ENCODE measurements at places on chromosomes 1 and 21.

DNA sequence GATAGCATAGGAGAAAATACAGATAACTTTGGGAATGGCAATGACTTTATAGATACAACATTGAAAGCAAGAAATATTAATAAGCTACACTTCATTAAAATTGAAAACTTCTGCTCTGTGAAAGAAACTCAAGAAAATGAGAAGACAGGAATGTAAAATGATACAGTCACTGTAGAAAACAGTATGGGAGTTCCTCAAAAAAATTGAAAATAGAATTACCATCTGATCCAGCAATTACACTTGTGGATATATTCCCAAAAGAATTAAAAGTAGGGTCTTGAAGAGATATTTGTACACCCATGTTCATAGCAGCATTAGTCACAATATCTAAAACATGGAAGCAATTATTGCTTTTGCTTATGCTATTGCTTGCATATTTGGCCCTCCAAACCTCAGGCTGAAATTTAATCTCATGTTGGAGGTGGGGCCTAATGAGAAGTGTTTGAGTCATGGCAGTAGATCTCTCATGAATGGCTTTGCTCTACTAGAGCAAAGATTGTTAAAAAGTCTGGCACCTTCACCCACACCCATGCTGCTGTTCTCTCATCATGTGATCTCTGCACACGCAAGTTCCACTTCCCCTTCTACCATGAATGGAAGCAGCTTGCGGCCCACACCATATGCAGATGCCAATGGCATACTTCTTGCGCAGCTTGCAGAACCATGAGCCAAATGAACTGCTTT, 15.3 kb upstream of the AHCYL1 start:
- H3K27ac ChIP-seq: no peak overlapping the region
- H3K4me1 ChIP-seq: no peaks in the 10 kb centered on the region
- H3K27me3 ChIP-seq: no peaks in the 10 kb centered on the region
- DNase-seq: no peak
- no peaks in the 10 kb centered on the region for H3K36me3 ChIP-seq
- H3K4me3 ChIP-seq: no peak overlapping the region

- no peaks in the 10 kb centered on the region for H3K27me3 ChIP-seq
- no peaks in the 10 kb centered on the region for H3K4me1 ChIP-seq
- no peak overlapping the region for H3K4me3 ChIP-seq
- H3K27ac ChIP-seq: no peak overlapping the region
These were observed 412.6 kb upstream of the RUNX1 start for GRCh38 chr21:35461700-35462099.

DNA sequence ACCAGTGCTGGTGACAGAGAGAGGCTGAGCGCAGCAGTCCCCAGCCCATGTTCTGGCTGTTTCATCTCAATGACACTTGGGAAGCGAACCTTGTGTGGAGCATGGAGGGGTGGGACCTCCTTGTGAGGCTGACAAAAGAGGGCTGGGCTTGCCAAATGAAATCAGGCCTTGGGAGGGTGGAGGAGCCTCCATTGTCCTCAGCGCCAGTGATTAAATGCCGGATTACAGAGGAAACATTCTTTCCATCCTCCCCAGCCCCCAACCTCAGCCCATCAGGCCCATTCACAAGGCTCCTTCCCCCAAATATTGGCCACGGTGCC, 63.3 kb upstream of the PAXBP1 start:
- no peak overlapping the region for H3K27ac ChIP-seq
- DNase-seq: no peak
- no peaks in the 10 kb centered on the region for H3K36me3 ChIP-seq
- no peaks in the 10 kb centered on the region for H3K4me1 ChIP-seq
- H3K4me3 ChIP-seq: no peak overlapping the region
- no peaks in the 10 kb centered on the region for H3K27me3 ChIP-seq

DNA sequence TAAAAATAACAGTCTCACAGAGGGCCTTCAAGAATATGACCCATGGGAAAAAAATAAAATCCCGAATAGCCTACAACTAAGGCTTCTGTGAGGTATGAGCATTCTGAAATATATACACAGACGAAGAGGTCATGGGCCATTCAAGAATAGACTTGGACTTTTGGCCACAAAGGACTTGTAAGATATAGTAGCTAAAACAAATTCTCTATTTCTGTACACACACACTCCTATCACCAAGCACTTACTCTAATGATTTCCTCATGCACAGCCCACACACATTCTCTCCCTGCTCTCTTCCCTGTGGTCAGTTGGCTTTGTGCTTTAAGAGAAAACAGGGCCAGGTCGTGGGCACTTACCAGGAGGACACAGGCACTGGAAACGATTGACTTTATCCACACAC, 69.7 kb upstream of the ADAM30 start:
- no peak overlapping the region for H3K4me3 ChIP-seq
- no peak for DNase-seq
- H3K36me3 ChIP-seq: no peaks in the 10 kb centered on the region
- no peaks in the 10 kb centered on the region for H3K27me3 ChIP-seq

- no peak overlapping the region for H3K27ac ChIP-seq
- H3K4me3 ChIP-seq: no peak overlapping the region
- H3K27me3 ChIP-seq: no peaks in the 10 kb centered on the region
- no peak for DNase-seq
- H3K4me1 ChIP-seq: peaks cover 22% of the 10 kb centered on the region
These were observed 44.5 kb downstream of the BCL9 start for GRCh38 chr1:147585640-147586383.

GRCh38 chr21:46509741-46510502, 51.2 kb downstream of the DIP2A start:
- no peaks in the 10 kb centered on the region for H3K4me1 ChIP-seq
- no peaks in the 10 kb centered on the region for H3K27me3 ChIP-seq
- DNase-seq: no peak
- H3K4me3 ChIP-seq: no peak overlapping the region
- peaks cover 13% of the 10 kb centered on the region for H3K36me3 ChIP-seq

- H3K27ac ChIP-seq: peak overlapping the region; percentile 30
- H3K36me3 ChIP-seq: no peaks in the 10 kb centered on the region
- H3K4me3 ChIP-seq: no peak overlapping the region
- DNase-seq: peak; percentile 68
- no peaks in the 10 kb centered on the region for H3K4me1 ChIP-seq
- no peaks in the 10 kb centered on the region for H3K27me3 ChIP-seq
These were observed 14.4 kb upstream of the ERVH48-1 start for GRCh38 chr21:42939582-42940413.

DNA sequence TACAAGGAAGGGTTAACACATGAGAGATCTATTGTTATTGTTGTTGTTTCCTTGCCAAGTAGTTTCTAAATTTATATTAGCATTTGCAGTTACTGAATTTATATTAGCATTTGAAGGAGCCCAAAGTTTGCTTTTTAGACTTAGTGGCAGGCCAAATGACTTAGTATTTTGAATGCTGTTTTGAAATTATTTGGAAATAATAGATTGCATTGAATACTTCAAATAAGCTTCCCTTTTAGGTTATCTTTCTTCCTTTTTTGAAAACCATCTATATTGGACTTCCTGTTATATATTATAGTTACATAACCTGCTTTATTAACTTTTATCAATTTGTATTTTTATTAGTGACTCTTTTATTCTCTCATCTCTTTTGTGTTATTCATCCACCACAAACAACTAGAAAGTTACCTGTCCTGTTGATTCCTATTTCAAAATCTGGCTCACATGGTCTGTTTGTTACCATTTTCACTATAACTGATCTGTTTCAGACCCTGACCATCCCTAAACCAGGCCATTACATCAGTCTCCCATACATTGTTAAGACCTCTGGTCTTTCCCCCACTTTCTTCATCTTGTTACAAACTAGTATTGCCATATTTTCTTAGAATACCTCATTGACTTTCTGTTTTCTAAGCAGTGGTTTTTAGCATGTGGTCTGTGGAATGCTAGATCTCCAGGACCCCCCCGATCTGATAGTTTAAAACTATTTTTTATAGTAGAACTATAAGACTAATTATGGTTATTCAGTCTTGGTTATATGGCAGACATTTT, 185.2 kb downstream of the RASAL2 start:
- no peak for DNase-seq
- no peak overlapping the region for H3K4me3 ChIP-seq
- no peaks in the 10 kb centered on the region for H3K27me3 ChIP-seq
- no peak overlapping the region for H3K27ac ChIP-seq
- H3K36me3 ChIP-seq: peaks cover 6% of the 10 kb centered on the region

DNA sequence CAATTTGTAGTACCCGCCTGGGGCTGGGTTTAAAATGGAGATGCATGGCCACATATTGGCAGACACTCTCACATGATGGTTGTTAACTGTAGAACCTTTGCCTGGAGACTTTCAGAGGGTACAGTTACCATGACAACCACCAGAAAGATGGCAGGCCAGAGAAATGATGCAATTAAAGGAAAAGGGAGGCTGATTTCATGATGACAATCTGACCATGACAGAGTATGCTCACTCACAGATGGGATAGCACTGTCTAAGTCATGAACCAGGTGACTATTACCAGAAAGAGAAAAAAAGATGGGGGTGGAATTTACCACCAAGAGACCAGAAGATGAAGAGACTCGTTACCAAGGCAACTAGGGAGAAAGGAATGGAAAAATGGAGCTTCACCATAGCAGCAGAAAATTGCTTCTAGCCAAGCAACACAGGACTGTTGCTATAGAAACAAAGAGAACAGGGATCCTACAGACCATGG, 3.5 kb upstream of the TRIT1 start:
- no peak for DNase-seq
- no peak overlapping the region for H3K4me3 ChIP-seq
- H3K27me3 ChIP-seq: no peaks in the 10 kb centered on the region
- no peak overlapping the region for H3K27ac ChIP-seq
- H3K4me1 ChIP-seq: no peaks in the 10 kb centered on the region
- H3K36me3 ChIP-seq: no peaks in the 10 kb centered on the region

DNA sequence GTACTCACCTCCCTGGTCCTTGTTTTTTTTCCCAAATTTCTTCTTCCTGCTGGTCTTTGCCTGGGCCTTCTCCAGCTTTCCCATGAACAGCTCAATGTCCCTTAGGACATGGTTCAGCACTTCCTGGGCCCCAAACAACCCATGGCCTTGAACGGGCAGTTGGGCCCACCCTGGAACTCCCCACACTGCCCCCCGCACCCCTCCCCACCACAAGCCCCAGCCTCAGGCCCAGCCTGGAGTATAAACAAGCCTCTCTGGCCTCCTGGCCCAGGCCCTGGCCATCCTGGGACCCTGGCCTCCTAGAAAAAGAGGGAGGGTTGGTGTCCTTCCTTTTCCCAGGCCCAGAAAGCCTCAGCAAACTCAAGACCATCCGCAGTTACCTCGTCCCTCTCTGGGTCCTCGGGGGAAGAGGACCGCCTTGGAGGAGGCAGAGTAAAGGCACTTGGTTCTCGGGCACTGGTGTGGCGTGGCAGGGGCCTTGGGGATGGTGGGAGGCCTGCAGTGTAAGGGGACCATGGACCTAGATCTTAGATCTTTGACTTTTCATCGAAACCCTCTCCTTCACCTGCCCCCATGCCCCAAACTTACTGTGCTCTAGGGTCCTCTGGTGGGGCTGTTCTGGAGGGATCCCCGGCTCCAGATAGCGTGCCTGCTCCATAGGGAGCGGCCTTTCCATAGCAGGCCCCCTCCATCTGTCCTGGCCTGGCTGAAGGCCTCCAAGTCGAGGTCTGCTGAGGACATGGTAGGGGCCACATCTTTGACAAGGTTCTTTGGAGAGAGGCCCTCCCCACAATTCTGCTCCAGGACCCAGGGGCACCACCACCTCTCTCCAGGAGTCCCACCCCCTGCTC, 5.6 kb downstream of the EPS8L3 start:
- H3K27ac ChIP-seq: no peak overlapping the region
- no peaks in the 10 kb centered on the region for H3K4me1 ChIP-seq
- DNase-seq: no peak
- no peak overlapping the region for H3K4me3 ChIP-seq
- no peaks in the 10 kb centered on the region for H3K36me3 ChIP-seq

GRCh38 chr1:169361281-169361680, 6.3 kb downstream of the NME7 start:
- peaks cover 2% of the 10 kb centered on the region for H3K4me1 ChIP-seq
- H3K27ac ChIP-seq: no peak overlapping the region
- no peak for DNase-seq

DNA sequence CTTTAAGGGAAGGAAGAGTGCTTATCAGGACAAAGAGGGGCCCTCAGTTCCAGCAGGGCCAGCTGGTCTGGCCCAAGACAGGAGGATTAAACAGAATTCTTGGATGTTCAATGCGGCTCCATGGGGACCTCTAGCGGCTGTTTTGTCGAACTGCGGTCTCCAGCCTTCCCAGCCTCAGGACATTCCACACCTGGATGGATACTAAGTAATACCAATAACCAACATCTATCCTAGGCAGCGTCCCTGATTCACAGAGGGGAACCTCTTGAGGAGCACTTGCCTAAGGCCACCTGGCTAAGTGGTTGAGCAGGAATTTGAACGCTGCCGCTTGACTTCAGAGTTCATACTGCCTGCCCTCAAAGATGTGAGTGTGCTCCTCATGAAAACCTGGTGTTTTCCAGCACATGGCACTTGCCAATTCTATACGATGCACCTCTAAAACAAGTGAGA, 15.5 kb upstream of the CD247 start:
- no peaks in the 10 kb centered on the region for H3K4me1 ChIP-seq
- no peak overlapping the region for H3K4me3 ChIP-seq
- H3K36me3 ChIP-seq: no peaks in the 10 kb centered on the region
- DNase-seq: no peak
- no peak overlapping the region for H3K27ac ChIP-seq

GRCh38 chr1:11831945-11832725, 15.4 kb downstream of the NPPA start:
- no peak overlapping the region for H3K27ac ChIP-seq
- peaks cover 100% of the 10 kb centered on the region for H3K36me3 ChIP-seq
- H3K4me1 ChIP-seq: no peaks in the 10 kb centered on the region
- H3K4me3 ChIP-seq: no peak overlapping the region
- no peak for DNase-seq
- H3K27me3 ChIP-seq: no peaks in the 10 kb centered on the region

DNA sequence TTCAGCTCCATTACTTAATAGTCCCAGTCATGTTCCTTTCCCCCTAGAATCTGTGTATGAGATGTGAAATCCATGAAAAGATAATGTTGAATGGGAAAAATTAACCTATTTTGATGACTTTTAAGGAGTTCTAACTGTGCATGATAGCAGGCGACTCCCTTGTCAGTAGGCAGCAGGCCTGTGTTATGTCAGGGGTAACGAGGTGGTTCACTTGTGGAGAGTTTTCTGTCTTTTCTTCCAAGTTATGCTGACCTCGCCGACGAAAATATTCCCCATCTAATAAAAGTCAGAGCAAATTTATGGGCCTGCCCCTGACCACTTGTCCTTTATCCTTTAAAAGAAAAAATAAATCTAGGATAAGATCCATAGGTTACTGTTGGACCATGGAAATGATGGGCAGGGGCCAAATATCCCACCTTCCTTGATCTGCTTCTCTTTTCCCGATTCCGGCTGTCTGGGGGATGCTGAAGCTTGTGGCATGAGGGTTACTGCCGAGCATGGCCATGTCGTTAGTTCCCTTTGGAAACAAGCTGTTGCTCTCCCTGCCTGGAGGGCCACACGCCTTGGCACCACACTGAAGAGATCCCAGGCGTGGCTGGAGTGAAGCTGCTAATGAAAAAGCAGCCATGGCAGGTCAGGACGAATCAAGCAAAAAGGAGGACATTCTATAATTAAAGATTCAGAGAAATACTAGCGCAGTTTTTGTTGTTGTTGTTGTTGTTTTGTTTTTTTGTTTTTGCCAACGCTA, 93.8 kb downstream of the ROR1 start:
- no peak overlapping the region for H3K4me3 ChIP-seq
- no peaks in the 10 kb centered on the region for H3K4me1 ChIP-seq
- no peaks in the 10 kb centered on the region for H3K27me3 ChIP-seq
- H3K27ac ChIP-seq: no peak overlapping the region

- no peak overlapping the region for H3K4me3 ChIP-seq
- H3K4me1 ChIP-seq: no peaks in the 10 kb centered on the region
- H3K36me3 ChIP-seq: no peaks in the 10 kb centered on the region
- H3K27me3 ChIP-seq: no peaks in the 10 kb centered on the region
- no peak overlapping the region for H3K27ac ChIP-seq
- no peak for DNase-seq
These were observed 173.4 kb downstream of the HUNK start for GRCh38 chr21:32046191-32046590.
